ENCODE measurements at places on chromosomes 3 and 15.

GRCh38 chr3:39103791-39104552 is 3.5 kb downstream of the GORASP1 start:
- DNase-seq = no peak

GRCh38 chr15:92122259-92122658 is 268.8 kb downstream of the SLCO3A1 start:
- no peak for DNase-seq

DNA sequence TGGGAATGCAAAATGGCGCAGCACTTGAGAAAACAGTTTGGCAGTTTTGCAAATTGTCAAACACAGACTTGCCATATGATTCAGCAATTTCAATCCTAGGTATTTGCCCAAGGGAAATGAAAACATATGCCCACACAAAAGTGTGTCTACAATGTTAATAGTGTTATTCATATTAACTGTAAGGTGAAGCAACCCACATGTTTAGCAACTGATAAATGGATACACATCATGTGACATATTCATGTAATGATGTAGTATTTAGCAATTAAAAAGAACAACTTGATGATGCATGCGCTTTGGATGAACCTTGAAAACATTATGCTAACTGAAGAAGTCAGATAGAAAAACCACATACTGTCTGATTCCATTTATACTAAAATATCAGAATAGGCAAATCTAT is 539.0 kb upstream of the PPP2R3A start:
- DNase-seq = no peak

GRCh38 chr3:163671201-163671600 is 1407.1 kb downstream of the SI start:
- no peak for DNase-seq

GRCh38 chr15:50500352-50500751 is 46.1 kb downstream of the USP50 start:
- DNase-seq = no peak

DNA sequence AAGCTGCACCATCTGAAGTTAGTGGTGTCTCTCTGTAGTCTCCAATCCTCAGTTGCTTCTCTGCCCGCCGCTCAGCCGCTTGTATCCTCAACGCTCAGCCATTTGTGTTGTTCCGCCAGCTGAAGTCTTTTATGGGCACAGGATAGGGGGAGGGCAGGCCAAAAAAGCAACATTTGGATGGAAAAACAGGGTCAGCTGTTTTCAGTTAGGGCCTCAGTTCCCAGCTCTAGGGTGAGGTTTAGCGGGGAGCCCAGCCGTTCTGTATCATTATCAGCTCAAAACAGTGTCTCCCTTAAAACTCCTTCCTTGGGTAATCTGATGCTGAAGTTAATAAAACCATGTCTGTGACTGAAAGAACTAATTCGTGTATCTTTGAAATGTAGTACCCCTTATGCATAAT is 329.5 kb upstream of the AZI2 start:
- no peak for DNase-seq

DNA sequence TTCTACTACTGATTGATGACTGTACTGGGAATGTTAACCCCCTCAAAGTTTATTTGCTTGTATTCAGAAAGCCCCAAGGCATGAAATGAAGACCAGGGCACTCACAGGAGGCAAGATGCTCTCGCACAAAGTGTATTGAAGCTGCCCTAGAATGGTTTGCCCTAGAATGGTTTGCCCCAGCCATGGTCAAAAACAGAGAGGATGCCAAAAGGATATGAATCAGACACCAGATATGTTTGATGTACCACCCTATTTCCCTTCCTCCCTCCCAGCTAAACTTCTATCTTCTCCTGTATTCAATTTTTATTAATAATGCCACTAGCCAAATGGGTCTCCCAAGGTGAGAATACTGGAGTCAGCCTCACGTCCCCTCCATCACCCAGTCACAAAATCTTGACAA is 101.3 kb downstream of the TMCO5A start:
- no peak for DNase-seq

DNA sequence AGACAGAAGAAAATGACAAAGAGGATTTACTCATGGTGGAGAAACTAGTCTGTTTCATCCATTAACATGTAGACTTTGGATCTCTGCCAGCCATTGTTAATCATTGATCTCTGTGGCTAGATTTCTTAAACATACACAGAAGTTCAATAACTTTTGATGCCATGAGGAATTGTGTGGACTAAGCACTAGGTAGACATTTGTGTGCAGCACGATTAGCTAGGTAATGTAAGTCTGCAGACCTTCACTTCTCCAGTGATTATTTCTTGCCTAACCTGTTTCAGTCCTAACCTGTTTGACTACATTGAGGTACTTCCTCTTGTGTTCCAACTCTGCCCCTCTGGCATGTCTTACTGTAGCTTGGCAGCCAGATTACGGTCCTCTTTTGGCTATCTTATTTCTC is 928.5 kb upstream of the ROBO1 start:
- no peak for DNase-seq
